A549 treated with CORT108297 at 1 μM for 4 hours (cell line): ENCODE measurements at places on chromosomes 11 and 22. TPM values are rescaled to one million over a fixed set of nuclear protein-coding genes. Genes with fewer than 3 reads are reported as not detected.

CRYBB1 gene
- 0.16 TPM in 1 of 5 replicates, not detected in the others for total RNA-seq

LAMTOR1 gene
- 113 to 163 TPM (median 144 TPM) in 5 replicates for total RNA-seq

JAML gene
- not detected in 5 replicates for total RNA-seq

RASGRP2 gene
- total RNA-seq, result 1.0 to 1.5 TPM (median 1.1 TPM) in 5 replicates

AKIP1 gene
- 38.9 to 46.9 TPM (median 43.8 TPM) in 5 replicates for total RNA-seq

FOSL1 gene
- total RNA-seq, result 148 to 236 TPM (median 164 TPM) in 5 replicates

POU2AF1 gene
- total RNA-seq, result not detected in 5 replicates

DLG2 gene
- total RNA-seq, result 0.16 to 0.50 TPM (median 0.21 TPM) in 5 replicates

LRP4 gene
- 7.2 to 8.7 TPM (median 7.2 TPM) in 5 replicates for total RNA-seq

OR6M1 gene
- total RNA-seq, result not detected in 5 replicates
